ENCODE measurements at places on chromosomes 4 and X. TPM values are rescaled to one million over a fixed set of nuclear protein-coding genes. Genes with fewer than 3 reads are reported as not detected.

- no peak overlapping the region for H3K27ac ChIP-seq
- H3K36me3 ChIP-seq, result no peaks in the 10 kb centered on the region
- no peak for DNase-seq
Observed at GRCh38 chrX:39726771-39727170, 371.0 kb downstream of the BCOR start.

DNA sequence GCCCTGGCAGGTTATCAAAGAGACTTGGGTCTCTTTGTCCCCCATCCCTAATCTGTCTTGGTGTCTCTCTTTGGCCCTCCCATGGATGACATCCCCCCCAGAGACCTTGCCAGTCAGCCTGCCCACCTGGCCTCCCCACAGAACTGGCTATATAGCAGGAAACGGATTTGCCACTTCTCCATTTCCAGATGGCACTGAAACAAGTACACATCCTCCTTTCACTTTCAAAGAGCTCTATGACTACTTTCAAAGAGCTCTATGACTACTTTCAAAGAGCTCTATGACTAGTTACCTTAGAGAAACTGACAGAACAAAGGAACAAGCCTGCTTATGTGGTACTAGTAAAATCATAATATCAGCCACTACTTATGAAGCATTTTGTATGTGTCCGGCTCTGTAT, 175.3 kb downstream of the MAML3 start:
- no peaks in the 10 kb centered on the region for H3K36me3 ChIP-seq
- DNase-seq, result no peak
- H3K4me3 ChIP-seq, result no peak overlapping the region

GRCh38 chr4:134365852-134366251, 164.3 kb upstream of the PABPC4L start:
- no peaks in the 10 kb centered on the region for H3K27me3 ChIP-seq
- H3K4me1 ChIP-seq, result no peaks in the 10 kb centered on the region
- H3K36me3 ChIP-seq, result no peaks in the 10 kb centered on the region
- no peak overlapping the region for H3K27ac ChIP-seq
- DNase-seq, result no peak

- no peak for DNase-seq
- H3K4me3 ChIP-seq, result no peak overlapping the region
- H3K27ac ChIP-seq, result no peak overlapping the region
- no peaks in the 10 kb centered on the region for H3K27me3 ChIP-seq
- H3K36me3 ChIP-seq, result no peaks in the 10 kb centered on the region
Observed at GRCh38 chrX:136016881-136017280, 31.6 kb downstream of the SLC9A6 start.

GRCh38 chrX:356385-357034, 30.2 kb downstream of the PPP2R3B start:
- no peaks in the 10 kb centered on the region for H3K27me3 ChIP-seq
- H3K36me3 ChIP-seq, result peaks cover 5% of the 10 kb centered on the region
- H3K4me1 ChIP-seq, result no peaks in the 10 kb centered on the region
- DNase-seq, result no peak
- H3K27ac ChIP-seq, result no peak overlapping the region

- H3K4me1 ChIP-seq, result peaks cover 31% of the 10 kb centered on the region
- H3K27ac ChIP-seq, result peak within 1 kb of the TSS; percentile 94
- H3K27me3 ChIP-seq, result no peaks in the 10 kb centered on the region
- H3K4me3 ChIP-seq, result peak within 1 kb of the TSS; percentile 47
- no peaks in the 10 kb centered on the region for H3K36me3 ChIP-seq
Observed at GRCh38 chrX:104156630-104157529, at the start of gene SLC25A53. SLC25A53 (minus strand) TSS chrX:104157009; CDS start chrX:104105257, 51,752 bp downstream.

GRCh38 chr4:151048913-151049312, 33.8 kb upstream of the LRBA start:
- no peak overlapping the region for H3K27ac ChIP-seq
- no peaks in the 10 kb centered on the region for H3K27me3 ChIP-seq
- no peak for DNase-seq
- H3K4me1 ChIP-seq, result no peaks in the 10 kb centered on the region
- no peaks in the 10 kb centered on the region for H3K36me3 ChIP-seq
- H3K4me3 ChIP-seq, result no peak overlapping the region

DNA sequence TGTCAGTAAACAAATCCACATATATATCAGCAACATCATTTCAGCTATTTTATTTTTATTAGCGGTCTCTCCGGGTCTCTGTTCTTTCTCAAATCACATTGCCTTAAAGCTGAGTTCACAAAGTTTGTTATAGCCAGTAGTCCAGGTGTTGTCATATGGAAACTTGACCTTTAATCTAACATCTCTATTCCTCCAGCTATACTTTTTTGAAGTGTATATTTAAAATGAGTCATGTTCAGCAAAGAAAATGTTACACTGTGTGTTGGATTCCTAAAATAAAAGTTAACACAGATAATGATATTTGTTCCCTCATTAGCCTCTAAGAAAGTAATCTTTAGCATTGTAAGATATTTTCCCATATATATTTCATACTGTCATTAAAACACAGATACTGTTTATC, 63.6 kb downstream of the SMARCAD1 start:
- H3K4me1 ChIP-seq, result no peaks in the 10 kb centered on the region
- H3K36me3 ChIP-seq, result peaks cover 54% of the 10 kb centered on the region
- H3K4me3 ChIP-seq, result no peak overlapping the region
- no peak for DNase-seq
- no peak overlapping the region for H3K27ac ChIP-seq

ODAM gene
- not detected for total RNA-seq

LRCH2 gene
- total RNA-seq, result 5.7 TPM

CXCL10 gene
- 1.2 TPM for total RNA-seq

SYNPO2 gene
- 118 TPM for total RNA-seq
